ENCODE measurements at places on chromosomes 5 and 9.

DNA sequence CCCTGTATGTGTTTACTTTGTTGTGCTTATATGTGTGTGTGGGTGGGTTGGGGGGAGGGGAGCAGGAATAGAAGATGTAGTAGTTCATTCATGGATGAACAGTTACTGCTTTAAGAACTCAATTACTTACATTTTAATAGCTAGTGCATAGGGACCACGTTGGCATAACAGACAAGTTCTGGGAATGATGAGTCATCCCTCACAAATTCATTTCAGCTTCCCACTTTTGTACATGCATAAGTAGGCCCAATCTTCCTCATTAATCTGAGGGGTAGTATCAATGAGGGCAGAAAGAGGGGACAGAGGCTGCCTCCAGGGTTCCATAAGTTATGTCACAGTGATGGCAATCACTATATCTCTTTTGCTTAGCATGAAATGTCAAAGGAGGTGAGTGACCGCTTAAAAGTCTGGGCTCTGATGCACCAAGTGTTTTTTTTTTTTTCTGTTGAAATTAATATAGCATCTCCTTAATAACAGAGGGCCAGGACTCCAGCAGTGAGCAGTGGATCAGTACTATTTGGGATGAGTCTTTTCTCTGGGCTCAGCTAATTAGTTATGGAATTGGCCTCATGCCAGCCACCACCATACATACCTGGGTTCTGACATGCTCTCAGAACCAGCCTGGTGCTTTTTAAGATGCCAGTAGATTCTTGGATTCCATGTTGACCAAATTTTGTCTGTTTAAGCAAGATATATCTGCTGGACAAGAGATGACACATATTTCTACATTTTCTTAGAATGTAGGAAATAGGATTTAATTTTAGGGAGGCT lies 37.1 kb downstream of the PRDM6 start:
- DNase-seq, result no peak

- no peak for DNase-seq
These were observed 31.6 kb upstream of the ZNF618 start for GRCh38 chr9:113844466-113844865.

- no peak for DNase-seq
These were observed 533.8 kb upstream of the CYLC2 start for GRCh38 chr9:102461156-102461819.

GRCh38 chr5:34656001-34656699 lies at the start of gene RAI14:
RAI14 (plus strand) TSS chr5:34656328; CDS start chr5:34686920, 30,592 bp downstream.
- no peak for DNase-seq

- DNase-seq, result no peak
These were observed 82.8 kb downstream of the CAAP1 start for GRCh38 chr9:26809795-26810194.
